ENCODE measurements at places on chromosomes 1 and 21.

GRCh38 chr1:15876357-15877055 lies 29.0 kb downstream of the SPEN start:
- DNase-seq = no peak

DNA sequence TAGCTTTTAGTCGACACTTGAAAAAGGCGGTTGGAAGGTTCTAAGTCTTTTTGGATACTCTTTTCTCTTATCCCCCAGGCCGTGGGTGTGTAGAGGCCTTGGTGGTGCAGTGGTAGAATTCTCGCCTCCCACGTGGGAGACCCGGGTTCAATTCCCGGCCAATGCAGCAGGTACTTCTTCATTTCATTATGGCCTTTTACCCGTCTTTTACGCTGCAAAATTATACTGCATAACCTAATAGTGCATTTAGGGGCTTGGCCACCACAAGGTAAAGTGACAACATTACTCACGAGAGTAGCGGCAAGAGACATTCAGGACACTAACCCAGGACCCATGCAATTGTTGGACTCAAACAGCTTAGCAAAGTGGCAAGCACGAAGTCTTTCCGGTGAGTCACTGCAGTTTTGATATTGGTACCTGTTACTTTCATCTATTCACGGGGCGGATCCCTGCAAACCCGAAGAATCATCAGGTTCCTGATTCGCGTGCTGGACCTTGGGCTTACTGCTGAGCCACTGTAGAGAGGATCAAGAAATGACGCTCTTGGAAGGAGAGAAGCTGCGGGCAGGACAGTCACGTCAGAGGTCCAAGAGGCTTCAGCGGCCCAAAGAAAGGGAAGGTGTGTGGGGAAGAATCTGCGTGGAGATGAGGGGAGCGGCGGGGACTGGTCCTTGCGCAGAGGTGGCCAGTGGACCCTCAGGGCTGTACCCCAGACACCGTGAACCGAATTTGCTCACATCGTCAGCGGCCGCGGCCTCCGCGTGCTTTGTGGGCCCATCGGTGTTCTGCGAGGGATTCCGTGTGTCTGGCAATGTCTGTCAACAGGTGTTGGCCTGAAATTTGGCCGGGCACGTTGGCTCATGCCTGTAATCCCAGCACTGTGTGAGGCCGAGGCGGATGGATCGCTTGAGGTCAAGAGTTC lies 12.9 kb upstream of the RNU1-4 start:
- DNase-seq = no peak

- DNase-seq = no peak
Measured at GRCh38 chr1:156409439-156409838, 40.4 kb downstream of the RHBG start.

GRCh38 chr1:92804721-92805201 lies 19.9 kb upstream of the EVI5 start:
- DNase-seq = no peak

- peak; percentile 35 for DNase-seq
Measured at GRCh38 chr1:51296383-51297357, 33.7 kb downstream of the TTC39A start.

GRCh38 chr1:116019653-116020253 lies 43.4 kb downstream of the SLC22A15 start:
- no peak for DNase-seq
